ENCODE measurements at places on chromosomes 4 and X.

- no peak for DNase-seq
These were observed 143.1 kb downstream of the TBCK start for GRCh38 chr4:106172861-106173260.

- no peak for DNase-seq
These were observed 95.0 kb upstream of the MTM1 start for GRCh38 chrX:150473371-150473770.

DNA sequence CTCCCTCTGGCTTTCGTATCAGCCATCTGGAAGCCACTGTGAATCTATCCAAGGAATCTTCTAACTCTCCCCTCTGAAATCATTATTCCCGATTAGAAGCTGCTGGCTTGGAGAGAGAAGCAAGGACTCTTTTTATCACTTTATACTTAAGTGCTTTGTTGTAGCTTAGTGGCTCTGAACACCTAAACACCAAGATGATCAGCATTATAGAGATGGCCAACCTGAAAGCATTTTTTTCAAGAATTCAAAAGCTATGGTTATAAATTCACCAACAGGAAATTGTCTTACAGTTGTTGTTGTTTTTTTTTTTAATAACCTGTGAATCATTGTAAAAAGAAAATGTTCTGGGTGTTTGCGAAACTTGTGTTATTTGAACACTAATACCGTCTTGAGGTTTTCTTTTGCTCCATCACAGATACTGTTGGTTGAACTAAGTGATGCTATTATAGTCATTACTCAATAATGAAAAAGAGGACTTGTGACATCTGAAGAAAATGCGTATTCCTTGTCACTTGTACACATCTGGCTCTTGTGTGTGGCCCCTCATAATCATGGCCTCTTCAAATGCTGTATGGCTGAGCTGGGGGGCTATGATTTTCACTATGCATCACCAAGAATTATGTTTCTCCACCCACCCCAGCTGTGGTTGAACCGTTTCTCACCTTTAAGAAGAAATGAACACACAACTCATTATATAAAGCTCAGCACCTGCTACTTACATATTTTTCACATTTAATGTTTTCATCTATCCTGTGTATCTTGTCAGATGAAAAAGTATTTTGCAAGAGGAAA is 11.8 kb upstream of the SMIM43 start:
- DNase-seq: no peak

GRCh38 chrX:95797344-95797743 is 887.3 kb upstream of the DIAPH2 start:
- no peak for DNase-seq

Data from trophoblast cell (in vitro differentiated cells and primary cell).